Germinal center (tissue), 1 donor: ENCODE measurements at places on chromosomes 5 and 9.

DNA sequence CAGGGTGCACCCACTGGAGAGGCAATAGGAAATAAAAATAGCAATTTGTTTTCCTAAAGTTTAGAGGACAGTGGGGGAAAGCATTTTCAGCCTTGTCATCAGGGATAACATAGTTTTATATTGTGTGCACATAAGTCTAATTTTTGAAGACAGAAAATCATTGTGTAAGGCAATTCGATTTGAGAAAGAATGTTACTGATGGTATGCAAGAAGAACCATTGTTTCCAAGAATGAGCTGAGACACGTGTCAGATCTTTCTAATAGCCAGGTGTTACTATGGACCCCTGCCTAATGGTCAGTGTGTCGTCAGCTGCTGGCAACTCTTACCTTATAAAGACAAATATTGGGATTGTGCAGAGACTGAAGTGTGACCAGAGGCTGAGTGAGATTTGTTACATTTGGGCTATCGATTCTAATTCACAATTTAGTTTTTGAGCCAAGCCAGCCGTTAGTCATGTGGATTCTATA is 67.1 kb upstream of the PPP2R2B start:
- no peak for DNase-seq

DNA sequence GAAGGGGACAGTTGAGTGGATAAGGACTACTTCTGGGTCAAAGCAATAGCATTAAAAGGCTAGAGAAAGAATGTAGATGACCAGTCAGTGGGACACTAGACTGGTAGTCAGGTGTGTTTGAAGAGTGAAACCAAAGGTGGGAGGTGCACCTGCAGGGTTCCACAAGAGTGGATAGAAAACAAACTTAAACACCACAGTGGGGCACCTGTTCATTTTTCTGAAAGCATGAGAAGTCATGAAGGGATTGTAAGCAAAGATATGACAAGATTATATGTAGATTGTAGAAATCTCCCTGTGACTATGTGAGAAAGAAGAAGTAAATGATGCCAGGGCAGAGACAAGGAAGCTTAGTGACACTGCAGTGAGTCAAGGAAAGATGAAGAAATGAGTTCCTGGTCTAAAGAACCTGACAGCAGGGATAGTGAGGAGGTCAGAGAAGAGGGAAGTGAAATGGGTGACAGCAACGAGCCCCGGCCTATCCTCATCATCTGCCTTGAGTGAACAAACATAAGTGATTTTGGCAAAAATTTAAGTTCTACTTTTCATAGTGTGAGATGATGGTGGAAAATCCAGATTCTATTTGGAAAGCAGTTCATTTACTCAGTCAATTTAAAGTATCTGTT is 296.9 kb downstream of the TLE4 start:
- peak; percentile 15 for DNase-seq

DNA sequence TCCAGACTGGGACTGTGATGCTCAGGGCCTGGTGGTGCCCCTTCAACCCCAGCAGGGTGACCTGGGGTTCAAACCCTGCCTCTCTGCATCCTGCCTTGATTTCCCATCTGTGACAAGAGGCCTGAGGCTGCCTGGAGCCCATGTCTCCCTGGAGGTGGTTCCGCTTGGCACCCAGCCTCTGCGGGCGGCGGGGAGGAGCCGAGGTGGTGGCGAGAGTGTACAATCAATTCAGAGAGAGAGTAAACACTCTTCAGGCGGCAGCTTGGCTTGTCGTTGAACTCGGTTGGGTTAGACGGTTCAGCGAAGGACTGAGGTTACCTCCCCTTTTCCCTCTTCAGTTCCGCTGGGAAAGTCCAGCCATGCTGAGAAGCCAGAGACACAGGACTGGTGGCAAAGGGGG is 39.3 kb downstream of the NTNG2 start:
- no peak for DNase-seq

DNA sequence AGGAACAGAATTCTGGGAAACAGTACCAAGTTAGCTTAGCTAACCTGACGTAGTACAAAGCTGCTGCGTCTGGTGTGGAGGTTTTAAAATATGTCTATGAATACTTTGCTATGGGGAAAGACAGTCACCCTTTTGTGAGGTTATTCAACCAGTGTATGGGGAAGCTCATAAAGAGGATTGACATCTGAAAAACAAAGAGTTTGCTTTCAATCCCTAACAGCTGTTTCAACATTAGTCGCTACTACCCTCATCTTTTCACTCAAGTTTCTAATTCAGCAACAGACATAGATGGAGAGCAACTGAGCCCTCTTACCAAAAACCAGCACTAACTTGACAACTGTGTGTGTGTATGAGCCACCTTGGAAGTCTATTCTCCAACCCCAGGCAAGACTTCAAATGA is 7.8 kb upstream of the MSANTD3 start:
- no peak for DNase-seq

- DNase-seq = peak; percentile 8
Observed at GRCh38 chr5:6135977-6136376, 242.4 kb downstream of the MED10 start.

DNA sequence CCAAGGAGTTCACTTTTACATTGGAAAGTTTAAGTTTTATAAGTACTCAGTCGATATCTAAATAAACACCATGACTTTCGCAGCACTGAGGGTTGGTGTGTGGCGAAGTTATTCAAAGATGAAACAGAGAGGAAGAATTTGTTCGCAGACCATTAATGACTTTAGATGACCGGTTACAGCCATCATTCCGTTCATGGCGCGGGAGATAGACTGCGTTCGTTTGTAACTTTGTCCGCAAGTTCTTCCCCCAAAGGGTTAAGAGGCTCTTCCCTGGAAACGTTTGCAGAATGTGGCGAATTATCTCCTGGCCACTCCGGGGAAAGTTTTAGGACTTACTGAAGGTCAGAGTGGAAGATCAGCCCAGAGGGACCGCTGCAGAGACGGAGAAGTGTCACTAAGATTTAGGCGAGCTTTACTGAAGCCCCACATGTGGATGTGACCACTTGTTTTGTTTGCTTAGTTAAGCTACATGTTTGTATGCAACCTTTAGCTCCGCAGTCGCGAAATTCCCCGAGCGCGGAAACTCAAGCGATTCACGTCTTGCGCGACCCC is 2.2 kb upstream of the FOXD1 start:
- DNase-seq = no peak

- no peak for DNase-seq
Observed at GRCh38 chr5:179336871-179337795, 8.1 kb downstream of the ADAMTS2 start.

DNA sequence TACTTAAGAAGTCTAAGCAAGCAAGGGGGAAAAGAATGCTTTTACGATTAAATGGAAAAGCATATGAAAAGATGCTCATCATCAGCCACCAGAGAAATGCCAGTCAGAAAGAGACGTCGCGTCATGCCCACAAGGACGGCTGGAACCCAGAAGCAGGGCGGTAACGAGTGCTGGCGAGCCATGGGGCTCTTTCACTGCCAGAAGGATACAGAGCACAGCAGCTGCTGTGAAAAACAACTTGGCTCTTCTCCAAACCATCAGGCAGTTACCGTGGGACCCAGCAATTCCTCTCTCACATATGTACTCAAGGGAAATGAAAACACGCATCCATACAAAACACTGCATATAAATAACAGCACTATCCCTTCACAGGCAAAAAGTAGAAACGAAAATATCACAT is 95.5 kb downstream of the CAMSAP1 start:
- DNase-seq = no peak

- DNase-seq = no peak
Observed at GRCh38 chr5:113581388-113581787, 67.9 kb downstream of the YTHDC2 start.

DNA sequence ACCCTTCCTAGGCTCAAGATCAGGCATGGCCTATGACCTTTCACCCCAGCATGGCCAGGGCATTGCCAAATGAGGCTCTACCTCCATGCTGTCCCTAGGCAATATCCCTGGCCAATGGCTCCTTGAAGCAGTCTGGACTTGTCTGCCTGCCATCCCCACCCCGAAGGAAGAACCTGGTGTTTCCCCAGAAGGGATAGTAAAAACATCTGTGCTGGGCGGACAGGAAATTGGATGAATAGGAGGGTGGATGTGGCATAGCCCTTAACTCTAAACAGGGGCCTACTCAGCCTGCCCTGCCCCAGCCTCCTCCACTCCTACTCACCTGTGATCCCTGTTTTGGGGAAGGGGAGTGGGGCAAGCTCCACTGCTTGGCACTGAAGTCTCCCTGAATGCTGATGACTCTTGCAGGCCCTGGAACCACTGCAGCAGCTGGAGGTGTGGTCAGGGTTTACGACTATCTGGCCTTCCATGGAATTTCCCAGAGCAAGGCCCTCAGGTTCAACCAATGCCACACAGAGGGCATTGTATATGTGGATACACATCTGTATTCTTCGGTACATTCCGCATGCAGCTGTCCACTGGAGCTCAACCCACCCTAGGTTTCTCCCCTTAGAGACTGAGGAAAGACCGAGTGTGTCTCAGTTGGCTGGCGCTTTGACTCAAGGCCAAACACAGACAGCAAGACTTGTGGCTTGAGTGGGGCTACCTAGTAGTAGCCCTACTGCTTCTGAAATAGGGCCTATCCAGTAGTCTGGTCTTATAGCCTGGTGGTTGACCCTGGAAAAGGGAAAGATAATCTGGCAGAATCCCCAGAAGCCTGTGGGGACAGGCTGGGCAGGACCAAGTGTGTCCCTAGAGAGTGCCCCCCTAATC is 6.4 kb upstream of the P4HA2 start:
- DNase-seq = no peak

DNA sequence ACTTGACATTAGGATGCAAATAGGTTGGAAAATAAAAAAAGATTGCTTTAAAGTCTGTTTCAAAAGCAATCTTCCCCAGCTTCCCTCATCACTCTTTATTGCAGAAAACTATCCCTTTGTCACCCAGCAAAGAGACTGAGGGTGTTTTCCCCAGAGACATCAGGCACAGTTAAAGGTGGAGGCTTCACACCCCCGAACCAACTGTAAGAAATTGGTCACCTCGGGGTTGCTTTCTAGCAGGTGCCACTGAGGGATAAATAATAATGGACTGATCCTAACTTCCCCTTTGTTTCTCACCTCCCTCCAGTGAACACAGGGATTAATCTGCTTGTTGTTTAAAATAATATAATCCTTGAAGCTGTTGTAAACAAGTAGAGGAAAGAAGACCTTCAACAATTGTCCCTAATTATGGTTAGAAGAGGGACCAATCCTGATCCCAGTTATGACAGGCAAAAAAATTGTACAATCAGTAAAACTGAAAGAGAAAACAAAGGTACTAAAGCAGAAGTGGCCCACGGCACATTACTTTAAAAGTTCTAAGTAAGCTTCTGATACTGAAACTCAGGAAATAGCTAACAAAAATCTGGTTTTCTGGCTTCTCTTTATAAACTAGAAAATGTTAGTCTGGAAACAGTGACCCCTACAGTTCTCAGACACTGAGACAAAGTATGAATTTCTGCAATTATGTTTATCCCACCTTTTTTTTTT is 6.6 kb upstream of the PCSK1 start:
- no peak for DNase-seq

DNA sequence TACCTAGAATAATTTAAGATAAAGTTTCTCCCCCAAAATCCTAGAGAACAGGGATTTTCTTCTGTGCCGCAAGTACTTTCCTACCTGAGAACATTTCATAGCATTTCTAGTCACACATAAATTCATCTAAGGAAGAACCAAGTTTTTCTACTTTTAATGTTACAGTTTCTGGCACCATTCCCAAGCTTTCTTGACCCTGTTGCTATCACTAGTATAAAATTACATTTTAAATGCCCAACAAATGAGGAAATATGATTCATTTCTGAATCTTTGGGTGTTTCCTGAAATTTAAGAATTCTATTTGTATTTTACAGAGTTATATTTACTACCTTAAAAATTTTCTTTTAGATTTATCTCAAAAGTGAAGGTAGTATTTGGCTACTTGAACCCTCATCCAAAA is 137.8 kb downstream of the LPAR1 start:
- no peak for DNase-seq

GRCh38 chr5:1910861-1911772 is 28.4 kb upstream of the IRX4 start:
- no peak for DNase-seq

- DNase-seq = no peak
Observed at GRCh38 chr5:14236757-14237156, 93.6 kb downstream of the TRIO start.

- no peak for DNase-seq
Observed at GRCh38 chr5:116970318-116970717, 395.7 kb upstream of the SEMA6A start.

DNA sequence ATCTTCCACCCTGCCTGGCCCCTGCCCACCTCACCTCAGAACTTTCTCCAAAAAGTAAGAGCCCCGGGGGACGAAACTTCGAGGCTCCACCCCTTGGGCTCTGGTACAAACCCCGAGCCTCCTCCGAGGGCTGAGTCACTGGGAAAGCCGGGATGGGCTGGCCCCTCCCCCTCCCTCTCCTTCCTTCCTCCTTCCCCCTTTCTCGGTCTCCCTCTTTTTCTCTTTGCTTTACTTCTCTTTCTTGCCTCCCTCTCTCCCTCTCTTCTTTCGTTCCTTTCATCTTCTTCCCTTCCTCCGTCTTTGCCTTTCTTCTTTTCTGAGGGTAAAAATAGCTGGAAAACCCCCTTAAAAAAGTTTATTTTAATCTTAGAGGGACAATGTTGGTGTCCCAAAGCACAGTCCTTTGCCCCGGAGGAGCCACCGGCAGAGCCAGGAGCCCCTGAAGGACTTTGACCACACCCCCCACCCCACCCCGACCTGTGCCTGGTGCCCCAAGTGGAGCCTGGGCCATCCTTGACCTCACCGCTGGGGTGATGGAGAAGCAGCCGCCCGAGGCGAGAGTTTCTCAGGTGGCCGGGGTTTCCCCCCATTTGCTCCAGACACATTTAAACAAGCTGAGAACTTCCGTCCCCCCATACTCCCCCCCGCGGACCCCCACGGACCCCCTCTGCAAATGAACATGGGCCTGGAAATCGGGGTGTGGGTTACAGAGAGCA is 5.7 kb upstream of the NOTCH1 start:
- DNase-seq = peak; percentile 45

DNA sequence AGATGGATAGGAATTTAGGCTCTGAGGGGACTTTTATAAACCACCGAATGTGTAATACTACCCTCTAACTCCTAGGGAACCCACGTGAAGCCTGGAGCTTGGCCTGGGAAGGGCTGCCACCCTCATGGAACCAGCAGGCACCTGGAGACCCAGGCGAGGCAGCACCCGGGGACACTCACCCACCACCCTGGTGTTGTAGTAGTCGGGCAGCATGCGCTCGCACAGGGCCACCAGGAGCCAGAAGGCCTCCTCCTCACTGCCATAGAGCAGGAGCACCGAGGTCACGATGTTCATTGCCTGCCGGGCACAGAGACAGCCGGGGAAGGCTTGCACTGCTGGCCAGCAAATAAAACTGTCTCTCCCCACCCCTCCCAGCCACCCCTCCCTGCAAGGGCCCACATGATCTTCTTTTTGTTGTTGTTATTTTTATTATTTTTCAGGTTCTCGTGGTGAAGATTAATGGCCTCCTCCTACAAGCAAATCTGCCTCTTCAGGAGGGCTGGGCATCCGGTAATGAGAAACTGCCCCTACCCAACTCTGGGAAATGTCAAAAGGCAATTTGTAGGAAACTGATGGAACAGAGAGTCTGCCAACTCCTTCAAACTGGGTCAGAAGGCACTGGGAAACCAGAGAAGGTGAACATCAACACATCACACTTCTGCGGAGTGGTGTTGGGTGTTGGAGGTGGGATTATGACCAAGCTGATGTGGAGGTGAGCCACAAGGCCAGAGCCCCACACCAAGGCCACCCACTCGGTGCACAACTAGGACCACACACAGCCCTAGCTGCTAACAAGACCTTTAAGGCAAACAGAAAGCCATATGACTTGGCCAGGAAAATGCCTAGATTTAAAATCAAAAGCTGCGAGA is 17.4 kb upstream of the MRNIP start:
- DNase-seq = no peak

GRCh38 chr9:24614070-24614469 is 68.4 kb upstream of the IZUMO3 start:
- DNase-seq = no peak
